Upper lobe of right lung (tissue), 1 donor: ENCODE measurements at places on chromosomes 12 and 14. TPM values are rescaled to one million over a fixed set of nuclear protein-coding genes. Genes with fewer than 3 reads are reported as not detected.
A peak's percentile ranks its signal among the peaks of the same experiment; 100 is the strongest.

DNA sequence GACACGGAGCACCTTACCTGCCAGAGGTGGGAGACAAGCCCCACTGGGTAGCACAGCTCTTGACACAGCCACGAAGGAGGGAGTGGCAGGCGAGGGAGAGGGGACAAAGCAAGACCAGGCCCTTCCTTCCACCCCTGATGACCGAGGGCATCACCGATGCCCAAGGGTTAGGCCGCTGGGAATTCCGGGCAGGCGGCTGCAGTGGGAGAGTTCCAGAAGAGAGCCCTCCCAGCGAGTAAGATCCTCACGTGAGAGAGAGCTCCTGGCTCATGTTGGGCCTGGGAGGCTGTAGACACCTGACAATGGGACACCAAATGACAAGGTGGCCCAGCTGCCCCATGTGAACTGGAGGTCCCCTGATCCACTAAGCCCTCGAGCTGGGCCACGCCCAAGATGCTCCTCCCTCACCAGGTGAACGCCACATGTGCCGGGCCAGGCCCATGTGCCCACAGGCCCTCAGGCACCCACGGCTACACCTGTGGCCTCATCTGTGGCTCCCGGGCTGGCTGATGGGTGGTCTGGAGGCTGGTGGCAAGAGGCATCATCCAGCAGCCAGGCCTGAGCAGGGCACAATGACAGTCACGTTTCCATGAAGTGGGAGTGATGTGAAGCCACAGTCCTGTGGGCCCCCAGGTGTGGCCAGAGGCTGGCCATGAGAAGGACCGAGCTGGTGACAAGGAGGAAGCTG, 32.1 kb upstream of the C14orf180 start:
- peak; percentile 57 for DNase-seq

DNA sequence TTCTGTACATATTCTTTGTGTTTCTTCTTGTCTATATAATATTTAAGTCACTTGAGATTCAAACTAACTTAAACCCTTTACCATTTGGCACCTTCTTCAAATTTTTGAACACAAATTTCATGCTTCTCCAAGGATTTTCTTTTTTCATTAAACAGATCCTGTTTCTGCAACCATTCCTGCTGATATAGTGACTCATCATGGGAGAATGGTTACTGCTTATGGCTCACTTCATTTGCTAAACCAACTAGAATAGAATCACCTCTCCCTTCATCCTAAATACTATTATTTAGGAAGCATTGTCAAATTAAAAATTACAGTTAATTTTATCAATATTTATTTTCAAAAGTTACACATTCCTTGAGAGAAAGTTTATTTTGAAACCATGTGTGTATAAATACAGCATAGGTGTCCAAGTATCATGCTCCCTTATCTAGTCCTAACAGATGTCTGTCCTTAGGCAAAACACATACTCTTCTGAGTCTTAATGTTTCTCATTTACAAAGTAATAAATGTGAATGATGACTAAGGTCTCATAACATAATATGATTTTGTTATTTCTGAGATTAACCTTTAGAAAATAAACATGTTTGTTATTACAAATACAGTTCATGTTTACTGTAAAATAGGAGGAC, 40.7 kb downstream of the PLCZ1 start:
- DNase-seq: no peak

DNA sequence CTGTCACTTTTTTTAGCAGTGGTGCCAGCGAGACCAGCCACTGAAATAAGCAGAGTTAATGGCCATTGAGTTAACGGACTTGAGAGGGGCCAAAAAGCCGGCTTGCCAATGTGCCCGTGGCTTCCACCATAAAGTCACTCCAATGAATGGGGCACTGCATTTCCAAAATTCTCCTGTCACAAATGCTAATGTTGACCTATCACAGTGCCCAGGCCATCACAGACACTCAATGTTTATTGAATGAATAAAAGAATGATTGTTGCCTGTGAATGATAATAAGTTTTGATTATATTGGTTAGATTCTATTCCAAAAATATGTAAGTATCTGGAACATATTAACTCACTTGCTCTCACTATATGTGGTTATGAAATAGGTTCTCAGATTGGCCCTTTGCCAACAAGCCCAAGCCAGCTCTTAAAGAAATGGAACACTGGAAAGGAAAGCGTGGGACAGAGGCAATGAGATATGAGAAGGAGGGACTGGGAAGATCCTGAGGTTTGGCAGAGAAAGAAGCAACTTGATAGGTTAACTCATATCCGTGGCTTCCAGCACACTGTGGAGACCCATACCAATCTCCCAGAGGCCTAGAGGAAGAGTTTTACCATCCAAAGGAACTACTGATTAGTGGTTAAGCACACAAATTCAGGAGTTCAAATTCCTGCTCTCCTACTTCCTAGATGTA, 108.7 kb downstream of the BTG1 start:
- no peak for DNase-seq

- DNase-seq: no peak
Observed at GRCh38 chr14:76904100-76904739, 78.0 kb downstream of the LRRC74A start.

- no peak for DNase-seq
Observed at GRCh38 chr12:75011120-75011519, 198.5 kb downstream of the KCNC2 start.

DNA sequence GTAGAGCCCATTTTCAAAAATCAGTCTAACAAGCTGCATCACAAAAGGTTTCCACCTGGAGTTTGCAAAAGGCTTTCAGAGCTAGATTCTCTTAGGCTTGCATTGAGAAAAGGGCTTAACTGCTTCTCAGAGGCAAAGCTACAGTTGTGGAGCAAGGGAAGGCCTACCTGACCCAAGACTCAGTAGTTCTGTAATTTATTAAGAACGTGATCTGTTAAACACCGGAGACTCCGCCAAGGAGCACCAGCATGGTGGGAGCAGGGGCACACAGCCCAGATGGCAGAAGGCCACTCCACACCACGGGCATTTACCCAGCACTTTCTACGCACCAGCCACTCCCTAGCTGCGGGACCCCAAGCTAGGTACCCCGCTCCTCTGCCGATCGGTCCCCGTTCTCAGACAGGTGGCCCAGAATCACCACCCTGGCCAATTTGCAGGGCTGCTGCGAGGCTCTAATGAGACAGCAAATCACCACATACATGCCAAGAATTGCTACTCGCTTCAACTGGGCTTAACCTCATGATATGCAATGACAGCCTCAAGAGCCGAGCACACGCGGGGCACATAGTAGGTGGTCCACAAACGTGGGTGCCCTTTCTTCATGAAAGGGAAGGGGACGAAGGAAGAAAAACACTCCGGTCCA, 1.5 kb downstream of the ITPK1 start:
- DNase-seq: no peak

DNA sequence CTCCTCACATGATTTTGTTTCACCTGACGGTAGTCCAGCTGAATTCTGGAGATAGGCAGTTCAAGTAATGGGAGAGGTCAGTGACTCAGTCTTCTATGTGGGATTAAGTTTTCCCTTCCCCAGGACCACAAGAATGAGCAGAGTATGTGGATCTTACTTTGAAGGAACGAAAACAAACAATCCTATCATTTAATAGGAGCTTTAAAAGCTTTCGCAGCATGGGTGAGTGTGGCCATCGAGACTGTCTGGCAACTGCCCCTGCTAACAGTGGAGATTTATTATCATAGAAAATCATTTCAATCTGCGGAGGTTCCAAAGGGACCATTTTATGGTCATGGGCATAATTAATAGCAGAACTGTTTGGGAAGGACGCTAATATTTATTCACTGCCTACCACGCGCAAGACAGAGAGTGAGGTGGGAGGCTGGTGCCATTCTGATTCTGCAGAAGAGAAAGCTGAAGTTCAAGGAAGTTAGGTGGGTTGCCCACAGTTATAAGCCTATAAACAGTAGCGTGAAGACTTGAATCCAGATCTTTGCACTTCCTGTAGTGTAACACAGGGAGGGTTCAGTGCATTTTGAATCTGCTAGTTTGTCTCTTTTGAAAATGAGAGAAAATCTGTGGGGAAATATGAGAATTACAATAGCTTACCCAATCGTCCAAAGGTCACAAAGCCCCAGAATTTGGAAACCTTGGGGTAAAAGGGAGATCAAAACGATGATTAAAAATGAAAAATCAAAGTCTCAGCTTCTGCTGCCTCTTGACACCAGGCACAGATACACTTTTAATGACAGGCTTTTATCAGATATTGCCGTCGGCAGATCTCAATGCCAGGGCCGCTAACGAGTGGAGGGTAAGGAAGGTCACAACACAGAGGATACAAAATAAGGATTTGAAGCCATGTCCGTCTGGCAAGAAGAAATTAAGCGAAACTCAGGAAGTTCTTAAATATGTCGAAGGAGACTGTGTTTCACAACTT, 209.6 kb downstream of the CRADD start:
- DNase-seq: no peak

DNA sequence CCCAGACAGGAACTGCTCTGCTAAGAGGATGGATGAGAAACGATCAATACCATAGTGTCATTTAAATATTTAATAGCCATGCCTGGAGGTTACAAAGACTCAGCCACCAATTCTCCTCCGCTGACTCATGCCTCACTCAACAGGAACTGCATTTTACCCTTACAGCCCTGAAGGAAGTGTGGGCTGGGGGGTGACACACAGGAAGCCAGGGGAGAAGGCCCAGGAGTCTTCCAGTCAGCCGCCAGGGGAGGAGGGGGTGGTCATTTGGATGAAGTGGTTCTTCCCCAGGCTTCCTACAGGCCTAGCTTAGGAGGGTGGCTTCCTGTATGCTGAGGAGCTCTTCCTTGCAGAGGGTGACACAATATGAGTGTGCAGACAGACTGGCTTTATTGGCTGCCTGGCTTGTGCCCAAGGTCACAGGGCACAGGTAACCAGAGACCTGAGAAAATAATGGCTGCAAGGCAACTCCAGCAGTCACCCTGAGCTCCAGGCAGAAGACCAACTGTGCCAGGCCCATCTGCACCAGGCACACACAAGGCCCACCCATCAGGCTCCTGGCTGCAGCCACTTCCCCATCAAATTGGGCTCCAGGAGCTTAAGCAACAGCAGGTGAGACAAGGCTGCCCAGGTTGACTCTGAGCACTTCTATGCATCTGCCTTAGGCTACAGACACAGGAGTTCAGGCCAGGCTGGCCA, 30.6 kb upstream of the RPLP0 start:
- no peak for DNase-seq

DNA sequence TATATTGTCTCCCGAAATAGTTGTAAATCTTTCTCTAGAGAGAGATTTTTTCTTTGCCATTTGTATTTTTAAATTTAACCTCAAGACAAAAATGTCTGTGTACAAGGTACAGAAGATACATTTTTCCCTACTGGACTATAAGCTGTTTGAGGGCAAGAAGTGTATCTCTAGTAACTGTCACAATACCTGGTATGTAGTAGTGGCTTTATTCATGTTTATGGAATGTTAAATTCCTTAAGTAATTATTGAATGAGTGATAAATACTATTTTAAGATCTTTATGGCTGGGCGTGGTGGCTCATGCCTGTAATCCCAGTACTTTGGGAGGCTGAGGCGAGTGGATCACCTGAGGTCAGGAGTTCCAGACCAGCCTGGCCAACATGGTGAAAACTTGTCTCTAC, 24.4 kb upstream of the CDK17 start:
- no peak for DNase-seq

- DNase-seq: no peak
Observed at GRCh38 chr12:108613548-108613947, 15.7 kb upstream of the TMEM119 start.

DNA sequence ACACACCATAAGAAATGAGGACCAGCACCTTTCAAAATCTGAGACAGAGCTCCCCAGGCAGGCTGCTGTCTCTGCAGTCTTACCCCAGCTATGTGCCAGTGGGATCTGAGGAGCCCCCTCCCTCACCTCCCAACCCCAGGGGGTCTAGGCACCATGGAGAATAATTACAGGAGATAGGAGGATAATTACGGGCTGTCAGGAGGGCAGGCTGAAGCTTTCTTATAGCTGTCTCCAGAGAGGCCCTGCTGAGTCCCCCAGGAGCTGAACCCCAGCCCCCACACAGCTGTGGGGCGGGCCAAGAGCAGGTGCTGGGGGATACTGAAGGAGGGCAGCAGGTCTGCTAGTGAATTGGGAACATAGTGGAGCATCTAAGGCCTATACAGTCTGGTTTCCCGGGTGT, 6.8 kb downstream of the CPNE6 start:
- DNase-seq: no peak

- no peak for DNase-seq
Observed at GRCh38 chr12:60021235-60021634, 425.4 kb downstream of the SLC16A7 start.

GRCh38 chr14:23951590-23952201, 1.9 kb upstream of the DHRS4 start:
- no peak for DNase-seq

GRCh38 chr12:67837876-67838275, 151.4 kb upstream of the IFNG-AS1 start:
- DNase-seq: no peak

DNA sequence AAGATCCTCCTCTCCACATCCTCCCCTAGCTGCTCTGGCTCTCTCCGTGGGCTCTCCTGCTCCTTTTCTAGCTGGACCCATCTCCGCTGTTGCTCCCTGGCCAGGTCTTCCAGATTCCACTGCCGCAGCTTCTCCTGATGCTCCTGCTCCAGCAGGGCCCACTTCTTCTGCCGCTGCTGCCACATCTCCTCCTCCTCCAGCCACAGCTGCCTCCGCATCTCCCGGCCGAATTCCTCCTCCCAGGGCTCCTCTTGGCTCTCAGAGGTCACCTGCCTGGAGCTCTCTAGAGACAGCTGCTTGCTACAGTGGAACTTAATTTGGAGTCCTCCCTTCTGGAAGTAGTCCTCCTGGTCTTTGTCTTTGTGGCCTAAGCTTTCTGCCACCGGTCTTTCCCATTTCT, 5.5 kb downstream of the FAM186B start:
- DNase-seq: no peak

GRCh38 chr12:92130999-92131398, 14.6 kb downstream of the BTG1 start:
- no peak for DNase-seq

DNA sequence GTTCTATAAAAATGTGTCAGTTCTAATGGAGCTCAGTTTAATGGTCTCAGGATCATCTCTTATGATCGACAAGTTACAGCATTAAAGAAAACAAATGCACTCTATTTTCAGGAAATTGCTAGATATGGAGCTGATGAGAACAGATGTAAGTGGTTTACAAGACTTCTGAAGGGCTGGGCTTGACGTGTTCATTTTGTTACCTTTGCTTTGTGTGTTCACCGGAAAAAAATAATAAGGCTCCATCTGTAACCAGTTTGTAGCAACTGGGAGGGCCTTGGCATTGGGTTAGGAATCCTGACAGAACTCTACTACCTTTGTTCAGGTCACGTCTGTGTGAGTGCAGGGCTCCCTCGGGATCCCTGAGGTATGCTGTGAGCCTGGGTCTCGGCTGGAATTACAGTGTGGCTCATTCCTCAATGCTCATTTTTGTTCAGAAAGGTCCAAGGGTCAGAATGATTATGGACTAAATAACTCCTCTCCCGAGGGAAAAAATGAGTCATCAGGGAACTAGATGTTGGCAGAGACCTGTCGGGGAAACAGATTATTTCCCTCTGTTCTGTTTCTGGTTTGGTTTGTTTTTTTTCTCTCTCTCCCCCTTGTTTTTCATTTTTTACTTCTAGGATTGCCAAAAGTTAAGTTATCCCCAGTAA, 158.0 kb downstream of the SLC5A8 start:
- DNase-seq: no peak

RFX4 gene
- total RNA-seq: not detected

IFNG-AS1 gene
- total RNA-seq: not detected

PPP1CC gene
- total RNA-seq: 90.6 TPM

TAS2R8 gene
- total RNA-seq: not detected

IKZF4 gene
- total RNA-seq: 10.5 TPM

ANKRD13A gene
- 54.0 TPM for total RNA-seq

FAM222A gene
- total RNA-seq: 6.2 TPM

TMEM229B gene
- 5.4 TPM for total RNA-seq

TSHR gene
- total RNA-seq: not detected

OTOGL gene
- 0.09 TPM for total RNA-seq

CEP83 gene
- 11.0 TPM for total RNA-seq

EIF2S3B gene
- 0.52 TPM for total RNA-seq
